ENCODE measurements at places on chromosomes 3 and 15.

DNA sequence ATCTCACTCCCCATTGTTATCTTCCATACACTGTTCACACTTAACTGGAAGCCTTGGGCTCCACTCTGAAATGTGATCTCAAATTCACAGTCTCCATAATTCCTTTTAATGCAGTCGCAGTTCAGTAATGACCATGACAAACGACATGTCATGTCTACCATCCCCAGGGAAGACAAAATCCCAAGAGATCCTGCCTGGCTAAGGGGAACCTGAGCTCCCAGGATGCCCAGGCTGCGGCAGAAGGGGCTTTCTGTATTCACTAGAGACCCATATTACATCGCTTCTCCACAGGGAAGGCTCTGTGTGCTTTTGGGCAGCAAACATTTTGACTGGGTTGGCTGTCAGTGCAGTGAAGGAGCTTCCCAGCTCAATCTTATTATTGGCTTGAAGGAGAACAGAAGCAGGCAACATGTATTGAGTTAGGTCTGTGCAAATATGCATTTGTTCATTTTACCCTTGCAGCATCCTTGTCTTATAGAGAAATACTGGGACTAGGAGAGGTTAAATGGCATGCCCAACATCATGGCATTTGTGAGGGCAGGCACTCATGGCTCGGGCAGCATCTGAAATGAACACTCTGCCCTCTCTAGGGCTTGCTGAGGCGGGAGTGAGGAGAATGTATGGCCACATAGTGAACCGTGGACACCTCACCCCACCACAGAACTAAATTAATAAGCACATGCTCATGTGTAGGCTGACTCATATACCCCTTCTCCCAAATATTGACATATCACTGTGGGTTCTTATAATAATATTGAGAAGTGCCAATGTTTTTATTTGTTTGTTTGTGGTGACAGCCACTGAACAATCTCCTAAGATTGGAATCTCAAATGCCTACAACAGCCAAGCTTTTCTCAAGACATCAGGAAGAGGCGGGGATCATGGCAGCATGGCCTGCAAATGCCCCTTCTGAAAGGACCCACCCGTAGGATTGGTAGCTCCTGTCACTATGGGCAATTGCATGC, 141.6 kb upstream of the FOXB1 start:
- no peak for DNase-seq

- DNase-seq = no peak
Observed at GRCh38 chr15:38427380-38427779, 26.5 kb upstream of the FAM98B start.

DNA sequence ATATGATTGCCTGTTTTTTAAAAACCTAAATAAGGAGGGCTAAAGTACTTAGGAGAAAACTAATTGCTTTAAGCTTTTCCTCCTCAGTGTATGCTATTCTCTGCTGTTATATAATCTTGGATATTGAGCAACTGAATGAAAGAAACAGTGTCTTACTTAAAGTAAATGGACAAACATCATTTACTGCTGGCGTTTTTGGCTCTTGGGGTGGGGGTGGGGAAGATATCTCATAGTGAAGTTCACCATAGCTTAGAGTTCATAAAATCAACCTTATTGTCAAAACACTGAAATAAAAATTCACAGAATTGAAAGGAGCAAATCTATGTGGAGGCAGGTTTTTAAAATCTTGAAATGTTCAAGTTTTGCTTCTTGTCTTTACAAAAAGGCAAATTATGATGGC, 256.4 kb upstream of the SOX2 start:
- no peak for DNase-seq

- DNase-seq = no peak
Observed at GRCh38 chr3:124059580-124059979, 67.7 kb upstream of the ROPN1 start.

- no peak for DNase-seq
Observed at GRCh38 chr3:95408464-95408862, 1345.6 kb downstream of the NSUN3 start.

GRCh38 chr3:178500631-178501030, 35.6 kb upstream of the KCNMB2 start:
- no peak for DNase-seq

GRCh38 chr15:89667706-89667960, 11.5 kb downstream of the PLIN1 start:
- no peak for DNase-seq

GRCh38 chr3:141875374-141875892, 1.0 kb upstream of the ATP1B3 start:
- DNase-seq = peak; percentile 93

- no peak for DNase-seq
Observed at GRCh38 chr15:40276927-40277326, 5.9 kb downstream of the ANKRD63 start.

DNA sequence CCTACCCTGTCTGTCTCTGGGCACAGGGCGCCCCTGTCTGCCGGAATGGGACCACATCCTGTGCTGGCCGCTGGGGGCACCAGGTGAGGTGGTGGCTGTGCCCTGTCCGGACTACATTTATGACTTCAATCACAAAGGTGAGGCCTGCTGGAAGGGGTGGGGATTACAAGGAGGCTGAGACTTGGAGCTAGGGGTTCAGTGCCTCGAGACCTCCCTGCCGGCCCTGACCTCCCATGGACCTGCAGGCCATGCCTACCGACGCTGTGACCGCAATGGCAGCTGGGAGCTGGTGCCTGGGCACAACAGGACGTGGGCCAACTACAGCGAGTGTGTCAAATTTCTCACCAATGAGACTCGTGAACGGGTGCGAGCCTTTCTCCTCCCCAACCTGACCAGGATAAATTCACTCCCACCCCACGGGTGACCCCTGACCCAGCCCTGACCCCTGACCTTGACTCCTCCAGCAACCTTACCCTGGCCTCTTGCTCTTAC, 20.4 kb downstream of the PTH1R start:
- DNase-seq = no peak

DNA sequence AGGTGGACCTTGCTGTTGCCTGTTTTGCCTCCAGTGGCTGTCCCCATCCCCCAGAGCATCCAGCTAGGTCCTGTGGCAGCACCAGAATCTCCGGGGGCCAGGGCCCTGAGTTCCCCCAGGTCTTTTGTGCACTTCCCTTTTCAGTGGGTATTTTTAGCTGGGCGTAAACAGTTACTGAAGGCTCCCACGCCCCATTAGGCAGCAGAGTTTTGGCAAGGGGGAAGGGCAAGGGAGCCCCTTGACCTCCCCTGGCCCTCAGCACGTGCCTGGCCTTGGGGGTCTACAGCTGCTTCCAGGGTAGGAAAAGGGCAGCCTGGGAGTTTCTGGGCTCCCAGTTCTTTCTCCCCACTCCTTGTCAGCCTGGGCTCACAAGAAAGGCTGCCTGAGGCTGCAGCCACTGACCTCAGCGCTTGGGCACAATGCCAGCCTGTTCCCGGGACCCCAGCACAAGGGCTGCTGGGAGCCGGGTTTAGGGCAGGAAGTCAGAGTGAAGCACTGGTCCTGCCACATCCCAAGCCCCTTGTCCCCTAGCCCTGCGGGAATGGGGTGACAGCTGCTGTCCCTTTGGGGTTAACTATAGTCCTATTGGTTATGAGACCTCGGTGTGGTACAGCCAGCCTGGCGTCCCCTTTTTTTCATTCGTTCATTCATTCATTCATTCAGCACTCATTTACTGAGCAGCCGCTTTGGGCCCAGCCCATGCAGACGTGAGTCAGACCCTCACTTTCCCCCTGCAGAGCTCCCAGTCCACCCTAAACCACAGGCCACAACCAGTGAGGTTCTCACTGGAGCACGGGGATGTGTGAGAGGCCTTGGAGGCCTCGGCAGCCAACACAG, 8.4 kb downstream of the CSK start:
- no peak for DNase-seq

GRCh38 chr3:192275741-192276355, 451.5 kb downstream of the FGF12 start:
- DNase-seq = no peak

- no peak for DNase-seq
Observed at GRCh38 chr3:193489949-193490348, 64.7 kb downstream of the ATP13A4 start.

DNA sequence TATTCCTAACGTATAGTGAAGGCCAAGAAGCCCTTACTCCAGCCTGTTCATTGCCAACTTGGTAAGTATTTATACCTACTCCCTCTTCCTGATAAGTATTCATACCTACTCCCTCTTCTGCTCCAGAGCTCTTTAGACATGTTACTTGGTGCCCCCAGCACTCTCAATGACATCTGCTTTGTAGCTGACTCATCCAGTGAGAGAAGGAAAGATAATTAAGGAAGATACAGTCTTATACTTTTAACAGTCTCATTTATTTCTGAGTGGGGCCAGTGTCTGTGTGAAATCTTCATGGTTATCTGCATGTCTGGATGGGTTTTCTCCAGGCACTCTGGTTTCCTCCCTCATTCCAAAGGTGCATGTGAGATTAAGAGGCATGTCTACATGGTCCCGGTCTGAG, 698.7 kb downstream of the FHIT start:
- DNase-seq = no peak

DNA sequence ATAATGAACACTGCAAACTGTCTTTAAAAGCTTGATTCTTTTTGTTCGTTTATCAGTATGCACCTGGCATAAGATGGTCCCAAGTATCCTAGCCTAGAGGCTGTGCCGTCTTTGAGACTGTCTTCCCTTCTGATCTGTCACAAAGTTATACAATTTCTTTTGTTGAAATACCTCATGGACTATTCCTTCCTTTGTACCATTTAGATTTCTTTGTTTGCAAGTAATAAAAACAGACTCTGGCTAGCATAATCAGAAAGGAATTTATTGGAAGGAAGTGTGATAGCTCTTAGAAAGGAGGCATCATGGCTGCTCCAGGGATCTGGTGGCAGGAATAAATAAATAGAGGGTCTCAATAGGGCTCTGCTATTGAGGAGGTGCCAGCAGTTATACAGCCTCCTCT, 280.4 kb downstream of the SLC9A9 start:
- DNase-seq = no peak

- DNase-seq = no peak
Observed at GRCh38 chr3:16300881-16301359, 35.9 kb downstream of the OXNAD1 start.

GRCh38 chr15:87672309-87673288, 583.9 kb downstream of the NTRK3 start:
- DNase-seq = no peak

DNA sequence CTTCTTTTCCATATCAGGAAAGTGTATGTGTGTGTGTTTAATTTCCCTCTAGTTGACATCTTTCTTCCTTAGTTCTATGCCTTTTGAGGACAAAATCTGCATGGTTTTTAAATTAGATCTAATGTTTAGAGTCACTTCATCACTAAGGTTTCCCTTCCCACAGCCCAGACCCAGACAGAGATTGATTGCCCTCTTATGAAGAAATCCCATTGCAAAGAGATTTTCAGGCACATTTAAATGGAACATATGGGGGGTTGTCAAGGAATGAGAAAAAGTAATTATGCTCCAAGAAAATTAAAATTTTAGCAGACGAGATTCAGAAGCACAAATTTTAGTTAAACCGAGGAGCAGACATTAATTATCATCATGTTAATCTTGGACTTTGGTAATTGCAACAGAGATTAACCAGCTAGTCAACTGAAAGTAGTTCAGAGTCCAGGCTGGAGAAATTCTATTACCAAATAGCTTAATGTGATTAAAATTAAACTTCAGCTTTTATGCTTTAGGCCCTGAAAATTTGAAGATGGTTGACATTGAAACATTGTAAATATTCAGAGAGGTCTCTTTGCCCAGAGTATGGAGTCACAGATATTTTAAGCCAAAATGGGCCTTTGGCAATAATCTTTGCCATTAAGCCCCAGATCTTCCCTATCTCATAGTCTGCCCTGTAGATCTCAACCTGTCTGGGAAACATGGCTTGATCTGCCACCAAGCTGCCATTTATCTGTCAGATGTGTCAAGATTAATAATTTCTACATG, 143.4 kb downstream of the TMEM108 start:
- DNase-seq = no peak

DNA sequence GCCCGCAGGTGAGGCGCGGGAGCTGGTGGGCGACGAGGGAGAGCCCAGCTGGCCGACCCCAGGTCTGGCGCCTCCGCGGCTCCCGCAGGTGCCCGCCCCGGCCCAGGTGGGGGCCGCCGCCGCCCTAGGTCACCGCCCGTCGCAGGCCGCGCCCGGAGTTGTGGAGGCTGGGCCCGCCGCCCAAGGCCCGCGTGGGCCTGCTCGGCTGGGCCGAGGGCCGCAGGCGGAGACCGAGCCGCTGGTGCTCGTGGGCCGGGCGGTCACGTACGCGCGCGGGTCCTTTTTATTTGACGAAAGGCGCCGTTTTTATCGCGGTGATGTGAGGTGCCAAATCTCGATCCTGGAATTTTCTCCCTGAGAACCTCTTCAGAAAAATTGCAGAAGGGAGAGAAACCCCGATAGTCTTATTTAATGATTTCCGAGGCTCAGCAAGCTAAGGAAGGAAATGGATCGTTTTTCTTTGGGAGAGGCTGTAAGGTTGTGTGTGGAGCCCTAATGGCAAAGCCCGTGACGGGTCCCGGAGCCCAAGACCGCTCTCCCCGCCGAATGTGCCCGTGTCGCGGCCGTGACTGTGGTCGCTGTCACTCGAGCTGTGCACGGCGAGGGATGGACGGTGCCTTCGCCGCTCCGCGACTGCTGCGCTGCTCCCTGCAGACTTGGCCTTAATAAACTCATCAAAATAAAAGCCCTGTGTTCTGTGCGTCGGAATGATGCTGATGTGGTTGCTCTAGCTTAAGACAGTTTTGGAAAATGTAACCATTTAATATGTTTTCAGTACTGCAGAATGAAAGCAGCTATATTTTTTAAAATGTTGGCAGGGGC, 612 bp downstream of the APPL1 start:
- peak; percentile 78 for DNase-seq

- DNase-seq = no peak
Observed at GRCh38 chr3:71469138-71469435, 114.4 kb downstream of the FOXP1 start.

- no peak for DNase-seq
Observed at GRCh38 chr3:178785961-178786360, 249.7 kb downstream of the KCNMB2 start.

DNA sequence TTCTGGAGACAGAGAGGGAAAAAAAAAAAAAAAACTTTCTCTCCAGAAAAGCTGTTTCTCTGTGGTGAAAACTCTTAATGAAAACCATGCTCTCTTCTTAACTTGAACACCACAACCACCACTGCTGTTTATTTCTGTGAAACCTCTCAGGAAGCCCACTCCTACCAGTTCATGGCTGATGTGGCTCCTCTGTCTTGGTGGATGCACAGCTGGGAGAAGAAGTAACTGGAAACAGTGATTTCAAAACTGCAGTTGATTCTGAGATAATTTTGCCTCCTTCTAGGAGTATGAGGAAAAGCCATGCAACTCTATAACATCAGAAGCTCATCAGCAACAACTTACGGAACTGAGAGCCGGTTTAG, 40.2 kb upstream of the PYGO1 start:
- DNase-seq = no peak

GRCh38 chr15:75353604-75354003, 6.8 kb downstream of the NEIL1 start:
- DNase-seq = no peak
